ENCODE measurements at places on chromosomes 6 and 20.

DNA sequence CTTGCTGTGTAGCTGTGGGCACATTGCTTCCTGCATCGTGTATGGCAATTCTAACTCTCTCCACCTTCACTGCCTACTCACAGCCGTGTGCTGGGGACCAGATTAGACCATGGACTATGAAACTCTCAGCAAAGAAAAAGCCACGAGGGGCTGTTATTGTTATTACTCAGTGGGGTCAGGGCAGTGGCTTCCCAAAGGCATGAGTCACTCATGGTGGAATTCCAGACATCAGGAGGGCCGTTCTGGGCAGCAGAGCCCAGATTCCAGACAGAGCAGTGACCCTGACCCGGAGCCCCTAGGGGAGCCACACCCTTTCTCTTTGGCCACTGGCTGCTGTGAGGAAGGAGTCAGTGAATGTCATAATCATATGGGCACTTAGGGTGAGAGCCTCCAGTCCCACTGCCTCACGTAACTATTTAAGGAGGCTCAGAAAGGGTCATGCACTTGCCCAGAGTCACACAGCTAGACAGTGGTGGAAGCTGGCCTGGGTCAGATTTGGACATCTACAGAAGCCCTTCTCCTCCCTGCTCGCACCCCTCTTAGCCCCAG is 22.2 kb upstream of the CCN5 start:
- DNase-seq, result no peak

DNA sequence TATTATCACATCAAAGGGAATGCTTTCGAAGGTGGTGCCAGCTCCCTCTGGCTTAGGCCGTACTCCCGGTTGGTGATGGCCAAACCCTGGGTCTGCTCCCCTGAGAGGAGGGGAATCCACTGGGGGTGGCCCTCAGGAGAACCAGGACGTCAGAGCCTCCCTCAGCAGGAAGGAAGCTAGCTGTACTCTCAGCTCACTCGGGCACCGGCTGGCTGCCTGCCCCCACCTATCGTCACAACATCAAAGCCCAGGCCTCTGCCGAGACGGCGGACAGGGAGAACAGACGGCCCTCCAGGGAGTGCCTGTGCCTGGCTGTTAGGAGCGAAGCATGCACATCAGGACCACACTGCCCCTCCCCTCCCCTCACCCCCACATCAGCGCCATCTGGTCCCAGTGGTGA is 9.2 kb upstream of the PGC start:
- no peak for DNase-seq

- DNase-seq, result no peak
These were observed 73.8 kb upstream of the CCN6 start for GRCh38 chr6:111980143-111980542.

GRCh38 chr6:46279874-46280273 is 109.1 kb upstream of the ENPP5 start:
- no peak for DNase-seq

- DNase-seq, result no peak
These were observed 51.8 kb downstream of the RRBP1 start for GRCh38 chr20:17630151-17630805.

DNA sequence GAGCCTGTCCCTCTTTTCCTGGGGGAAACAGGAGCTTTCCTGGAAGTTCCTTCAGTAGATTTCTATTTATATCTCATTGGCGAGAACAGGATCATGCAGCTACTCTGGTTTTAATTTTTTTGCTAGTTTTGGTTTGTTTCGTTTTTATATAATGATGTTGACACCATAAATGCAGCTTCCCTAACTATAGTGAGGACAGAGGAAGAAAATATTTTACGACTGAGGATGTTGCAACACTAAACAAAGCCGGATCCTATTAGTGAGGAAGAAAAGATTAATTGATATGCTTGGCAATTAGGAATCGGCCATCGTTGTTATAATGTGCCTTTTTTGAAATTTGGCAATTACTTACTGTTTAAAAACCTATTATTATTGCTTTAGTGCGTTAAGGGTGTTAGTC is 16.6 kb downstream of the KDM1B start:
- no peak for DNase-seq

- DNase-seq, result no peak
These were observed 511 bp upstream of the SLC35B2 start for GRCh38 chr6:44257753-44258324.

- no peak for DNase-seq
These were observed 128.0 kb upstream of the NT5E start for GRCh38 chr6:85321906-85322305.

GRCh38 chr6:52126231-52126630 is 38.8 kb upstream of the PKHD1 start:
- DNase-seq, result no peak

DNA sequence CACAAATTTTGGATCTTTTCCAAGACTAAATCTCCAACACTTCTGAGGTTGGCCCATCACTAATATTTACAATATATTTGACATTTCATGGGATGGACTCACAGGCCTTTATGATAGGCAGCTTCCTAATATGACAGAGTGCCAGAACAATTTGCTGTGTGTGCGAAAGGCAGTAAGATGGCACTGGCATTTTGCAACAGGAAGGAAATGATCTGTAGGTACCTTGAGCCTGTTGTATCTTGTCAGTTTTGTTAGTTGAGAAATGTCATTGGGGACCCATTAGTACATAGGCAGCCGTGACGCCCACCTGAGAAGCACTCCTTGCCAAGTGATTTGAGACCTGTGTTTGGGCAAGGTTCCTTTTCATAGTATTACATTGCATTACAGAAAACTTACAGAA is 153.4 kb upstream of the HEY2 start:
- DNase-seq, result no peak

DNA sequence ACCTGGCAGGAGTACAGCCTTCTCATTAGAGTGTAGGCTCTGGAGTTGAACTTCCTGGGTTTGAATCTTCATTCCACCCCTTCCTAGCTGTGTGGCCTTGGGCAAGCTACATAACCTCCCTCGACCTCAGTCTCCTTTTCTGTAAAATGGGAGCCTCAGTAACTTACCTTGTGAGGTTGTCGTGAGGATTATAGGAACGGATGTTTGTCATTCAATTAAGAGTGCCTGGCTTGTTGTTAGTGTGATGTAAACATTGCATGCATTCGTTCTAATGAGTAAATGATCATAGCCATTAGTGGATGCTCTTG is 45.2 kb downstream of the TOX2 start:
- DNase-seq, result no peak

GRCh38 chr6:77656999-77657764 is 4.3 kb downstream of the MEI4 start:
- no peak for DNase-seq

DNA sequence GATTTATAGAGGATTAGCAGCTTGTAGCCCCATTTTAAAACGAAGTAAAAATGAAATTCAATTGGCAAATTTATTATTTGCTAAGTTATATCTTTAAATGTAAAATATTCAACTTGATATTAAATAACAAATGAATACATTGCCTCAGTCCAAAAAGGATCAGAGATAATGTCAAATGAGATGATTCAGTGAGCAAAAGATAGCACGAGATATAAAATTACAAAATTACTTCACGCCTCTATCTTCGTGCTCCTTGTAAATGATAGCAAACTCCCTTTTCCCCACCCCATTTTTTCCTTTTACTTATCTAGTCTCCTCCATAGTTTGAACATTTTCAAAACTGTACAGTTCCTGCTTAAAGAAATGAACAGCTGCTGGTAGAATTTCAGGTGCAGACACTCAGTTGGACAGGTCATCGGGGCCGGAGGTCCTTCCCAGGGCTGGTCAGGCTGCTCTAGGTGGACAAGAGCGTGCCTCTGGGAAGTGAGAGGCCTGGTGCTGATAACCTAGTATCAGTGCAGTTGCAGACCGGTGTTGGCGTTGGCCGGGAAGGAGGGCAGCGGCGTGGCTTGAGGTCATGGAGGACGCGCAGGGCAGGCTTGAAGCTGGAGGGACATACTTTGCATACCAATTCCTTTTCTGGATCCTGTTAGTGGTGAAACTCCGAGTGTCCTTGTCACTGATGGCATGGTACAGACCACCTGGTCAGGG is 83.9 kb downstream of the CDC5L start:
- DNase-seq, result no peak

GRCh38 chr6:43172104-43173007 is 1.3 kb downstream of the SRF start:
- DNase-seq, result peak; percentile 63

DNA sequence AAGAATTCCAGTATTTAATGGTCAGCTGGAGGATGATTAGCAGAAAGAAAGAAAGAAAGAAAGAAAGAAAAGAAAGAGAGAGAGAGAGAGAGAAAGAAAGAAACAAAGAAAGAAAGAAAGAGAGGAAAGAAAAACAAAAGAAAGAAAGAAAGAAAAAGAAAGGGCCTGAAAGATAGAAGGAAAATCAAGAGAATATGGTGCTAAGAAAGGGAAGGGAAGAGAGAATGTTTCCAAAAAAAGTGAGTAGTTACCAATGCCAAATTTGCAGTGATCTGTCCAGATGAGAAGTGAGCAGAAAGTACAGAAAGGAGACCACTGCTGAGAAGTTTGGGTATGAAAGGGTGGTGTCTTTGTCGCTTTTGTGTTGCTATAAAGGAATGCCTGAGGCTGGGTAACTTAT is 26.6 kb downstream of the SLC17A4 start:
- DNase-seq, result no peak

DNA sequence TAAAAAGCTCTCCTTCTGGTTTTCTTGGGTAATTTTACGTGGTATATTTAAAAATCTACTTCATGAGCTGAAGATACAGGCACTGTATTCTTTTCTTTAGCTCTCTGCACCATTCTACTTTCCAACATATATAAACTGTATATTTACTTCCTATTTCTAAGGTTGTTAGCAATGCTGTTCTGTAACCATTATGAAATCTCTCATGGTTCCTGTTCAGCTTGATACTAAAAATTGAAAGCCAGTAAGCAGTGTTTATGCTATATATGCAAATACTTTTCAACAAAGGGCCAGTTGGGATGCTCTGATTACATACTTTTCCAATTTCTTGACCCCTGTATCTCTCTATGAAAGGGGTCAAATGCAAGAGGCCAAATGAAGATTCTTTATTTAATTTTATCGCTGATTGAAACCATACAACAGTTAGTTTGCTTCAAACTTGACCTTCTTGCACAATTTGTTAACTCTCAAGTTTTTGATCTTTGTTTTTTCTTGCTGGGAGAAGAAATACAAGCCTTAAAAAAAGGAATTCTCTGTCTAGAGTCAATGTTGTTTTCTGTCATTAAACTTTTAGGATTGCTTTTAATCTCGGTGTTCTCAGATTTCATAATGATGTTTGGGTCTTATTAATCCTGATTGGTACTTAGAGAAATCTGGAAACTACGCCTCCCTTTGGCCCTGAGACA is 223.2 kb downstream of the PRL start:
- DNase-seq, result no peak

GRCh38 chr20:57991211-57991881 is 237.1 kb downstream of the ANKRD60 start:
- no peak for DNase-seq

- DNase-seq, result no peak
These were observed 55.7 kb upstream of the BHLHE23 start for GRCh38 chr20:63062188-63063140.

GRCh38 chr6:158782432-158783166 is 36.6 kb downstream of the EZR start:
- DNase-seq, result no peak

- no peak for DNase-seq
These were observed 829.3 kb upstream of the FLRT3 start for GRCh38 chr20:15166744-15167143.

DNA sequence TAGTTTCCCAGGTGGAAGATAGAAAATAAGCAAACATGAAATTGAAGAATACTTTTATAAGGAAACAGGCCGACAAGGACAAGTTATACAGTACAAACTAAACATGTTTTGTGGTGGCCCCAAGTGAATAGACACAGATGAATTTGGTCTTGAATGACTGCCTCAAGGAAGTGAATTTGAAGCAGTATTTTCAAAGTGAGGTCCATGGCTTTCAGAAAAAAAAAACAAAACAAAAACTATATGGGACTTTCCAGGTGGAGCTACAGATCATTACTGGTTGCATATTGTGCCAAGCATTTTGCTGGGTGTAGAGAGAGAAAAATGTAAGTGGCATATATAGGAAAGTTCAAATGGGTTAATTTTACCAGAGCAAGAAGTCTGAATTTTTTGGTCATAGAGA is 68.8 kb downstream of the CYB5R4 start:
- no peak for DNase-seq

DNA sequence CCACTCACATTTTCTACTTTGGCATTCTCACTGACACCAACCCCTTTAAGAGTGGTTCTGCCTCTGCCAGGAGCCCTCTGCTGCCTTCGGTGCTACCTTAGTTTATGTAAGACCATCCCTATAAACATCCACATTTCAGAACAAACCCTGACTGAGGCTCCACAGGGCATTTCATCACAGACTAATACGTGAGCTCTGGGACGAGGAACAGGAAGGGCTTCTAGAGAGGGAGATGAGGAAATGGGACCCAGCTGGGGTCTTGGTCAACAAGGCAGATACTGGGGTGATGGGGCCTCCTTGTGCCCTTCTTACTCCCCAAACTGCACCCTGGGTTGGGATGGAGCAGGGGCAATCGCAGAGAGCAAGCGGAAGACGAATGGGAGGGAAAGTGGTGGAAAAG is 86.5 kb upstream of the FYN start:
- DNase-seq, result no peak

- DNase-seq, result peak; percentile 0
These were observed 2.2 kb downstream of the ZNF512B start for GRCh38 chr20:63967330-63968135.

- DNase-seq, result no peak
These were observed 394.7 kb upstream of the SULF2 start for GRCh38 chr20:48180024-48180423.

- no peak for DNase-seq
These were observed 30.4 kb upstream of the PI16 start for GRCh38 chr6:36924131-36924530.

DNA sequence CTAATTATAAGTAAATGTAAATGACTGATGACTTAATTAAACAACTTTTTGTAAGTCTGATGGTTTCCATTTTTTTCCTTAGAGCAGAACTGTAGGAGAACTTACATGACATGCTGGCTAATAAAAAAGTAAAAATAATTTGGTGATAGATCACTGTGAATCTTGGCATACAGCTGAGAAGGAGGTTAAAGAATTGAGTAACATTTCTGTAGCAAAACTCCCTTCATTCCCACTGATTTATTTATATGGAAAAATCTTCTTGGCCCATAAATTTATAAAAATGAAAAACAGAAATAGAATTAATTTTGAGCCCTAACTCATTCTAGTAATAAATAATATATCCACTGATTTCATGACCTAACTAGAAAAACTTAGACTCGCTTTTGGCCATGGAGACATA is 48.1 kb downstream of the SLC22A3 start:
- DNase-seq, result no peak

- DNase-seq, result no peak
These were observed 132.7 kb upstream of the TCF21 start for GRCh38 chr6:133756078-133756695.

- DNase-seq, result no peak
These were observed 83.0 kb downstream of the MAP3K4 start for GRCh38 chr6:161074496-161075121.

- DNase-seq, result no peak
These were observed 57.9 kb upstream of the AKAP12 start for GRCh38 chr6:151181706-151182363.

DNA sequence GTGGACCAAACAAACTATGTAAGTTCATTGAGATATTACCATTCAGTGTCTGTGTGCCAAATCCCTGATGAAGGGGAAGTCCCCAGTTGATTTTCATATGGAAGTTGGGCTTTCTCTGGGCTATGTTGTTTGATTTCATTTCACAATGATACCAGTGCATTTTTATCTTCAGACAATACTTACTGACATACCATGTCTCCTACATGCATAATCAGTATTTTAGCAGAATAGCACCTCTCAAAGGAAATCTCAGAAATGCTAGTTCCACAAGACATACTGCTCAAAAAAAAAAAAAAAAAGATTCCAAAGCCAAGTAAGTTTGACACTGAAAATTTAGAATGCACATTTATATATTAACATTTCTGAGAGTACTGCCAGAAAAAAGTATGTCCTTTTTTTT is 168.8 kb upstream of the RNF217 start:
- no peak for DNase-seq
